Progenitor cell of endocrine pancreas (in vitro differentiated cells): ENCODE measurements at places on chromosomes 5 and 9. TPM values are rescaled to one million over a fixed set of nuclear protein-coding genes. Genes with fewer than 3 reads are reported as not detected.

- no peak overlapping the region for H3K4me3 ChIP-seq
- no peaks in the 10 kb centered on the region for H3K36me3 ChIP-seq
- no peak overlapping the region for H3K27ac ChIP-seq
- H3K4me1 ChIP-seq: no peaks in the 10 kb centered on the region
Measured at GRCh38 chr5:132235340-132235739, 7.7 kb upstream of the P4HA2 start.

DNA sequence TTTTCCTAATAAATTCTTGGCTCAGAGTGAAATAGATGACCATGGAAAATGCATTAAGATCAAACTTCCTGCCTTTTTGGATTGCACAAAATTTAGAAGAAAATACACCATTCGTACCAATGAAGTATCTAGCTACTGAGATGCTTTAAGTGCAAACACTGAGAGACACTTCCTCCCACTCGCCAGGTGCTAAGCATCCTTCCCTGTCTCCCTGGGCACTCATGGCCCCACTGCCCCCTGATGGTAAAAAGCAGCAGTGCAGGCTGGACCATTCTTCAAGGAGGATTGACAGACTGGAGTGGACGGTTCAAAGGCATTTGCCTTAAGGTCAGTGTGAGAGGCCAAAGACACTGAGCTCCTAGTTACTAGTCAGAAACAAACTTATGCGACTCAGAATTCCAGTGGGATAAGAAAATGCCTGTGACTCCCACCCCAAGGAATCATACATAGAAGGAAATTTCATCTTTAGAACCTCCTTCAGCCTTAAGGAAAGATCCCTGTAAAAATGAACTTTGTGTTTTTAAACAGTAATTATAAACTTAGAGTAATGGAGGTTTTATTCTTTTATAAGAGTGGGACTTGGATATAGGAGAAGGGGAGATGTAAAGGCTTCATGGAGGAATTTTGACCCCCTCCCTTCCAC is 86.0 kb upstream of the SLC30A5 start:
- H3K36me3 ChIP-seq: no peaks in the 10 kb centered on the region
- no peak overlapping the region for H3K4me3 ChIP-seq
- DNase-seq: peak; percentile 65
- peaks cover 23% of the 10 kb centered on the region for H3K27me3 ChIP-seq

DNA sequence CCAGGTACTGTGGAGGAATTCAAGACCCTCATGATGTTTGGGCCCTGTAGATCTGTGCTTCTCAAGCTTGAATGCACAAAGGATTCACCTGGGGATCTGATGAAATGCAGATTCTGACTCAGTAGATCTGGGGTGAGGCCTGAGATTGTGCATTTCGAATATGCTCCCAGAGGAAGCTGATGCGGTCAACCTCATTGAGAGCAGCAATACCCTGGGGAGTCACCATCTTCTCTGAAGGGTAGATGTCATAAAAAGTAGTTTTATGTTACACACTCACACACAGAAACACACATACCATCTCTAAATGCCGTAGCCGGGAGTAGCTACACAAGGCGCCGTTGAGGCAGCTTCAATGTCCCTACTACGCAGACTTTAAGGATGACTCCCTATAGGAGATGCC is 55.8 kb upstream of the CPEB4 start:
- H3K4me1 ChIP-seq: peaks cover 2% of the 10 kb centered on the region
- no peak overlapping the region for H3K27ac ChIP-seq
- no peaks in the 10 kb centered on the region for H3K36me3 ChIP-seq
- H3K27me3 ChIP-seq: no peaks in the 10 kb centered on the region
- no peak overlapping the region for H3K4me3 ChIP-seq

PCDHB4 gene
- total RNA-seq: 4.4 and 4.6 TPM in 2 replicates

SPEF2 gene
- total RNA-seq: 15.6 and 16.0 TPM in 2 replicates

JAKMIP2 gene
- total RNA-seq: 5.0 and 6.0 TPM in 2 replicates

NFIB gene
- 15.3 and 15.5 TPM in 2 replicates for total RNA-seq
